ENCODE measurements at places on chromosomes 1 and 21.

DNA sequence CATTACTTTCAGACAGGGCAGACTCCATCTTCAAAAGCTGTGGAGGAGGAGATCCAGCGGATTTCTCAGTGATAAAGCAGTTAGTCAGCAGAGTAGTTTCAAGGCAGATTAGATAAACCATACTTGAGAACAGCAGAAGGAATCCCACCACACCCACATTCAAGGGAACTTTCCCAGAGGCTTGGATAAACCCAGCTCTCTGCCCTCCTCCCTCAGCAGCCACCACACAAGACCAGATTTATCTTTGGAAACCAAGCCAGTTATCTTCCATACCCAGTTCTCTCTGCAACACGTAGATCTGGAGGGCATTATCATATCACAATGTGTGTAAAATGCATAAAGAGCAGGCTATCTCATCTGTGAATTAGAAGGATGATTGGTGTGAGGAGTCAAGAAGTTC lies 40.2 kb downstream of the GFI1 start:
- no peak for DNase-seq

- no peak for DNase-seq
These were observed 15.2 kb downstream of the UBASH3A start for GRCh38 chr21:42418886-42419285.

GRCh38 chr1:86852289-86852688 lies 61.6 kb downstream of the SELENOF start:
- DNase-seq = no peak

DNA sequence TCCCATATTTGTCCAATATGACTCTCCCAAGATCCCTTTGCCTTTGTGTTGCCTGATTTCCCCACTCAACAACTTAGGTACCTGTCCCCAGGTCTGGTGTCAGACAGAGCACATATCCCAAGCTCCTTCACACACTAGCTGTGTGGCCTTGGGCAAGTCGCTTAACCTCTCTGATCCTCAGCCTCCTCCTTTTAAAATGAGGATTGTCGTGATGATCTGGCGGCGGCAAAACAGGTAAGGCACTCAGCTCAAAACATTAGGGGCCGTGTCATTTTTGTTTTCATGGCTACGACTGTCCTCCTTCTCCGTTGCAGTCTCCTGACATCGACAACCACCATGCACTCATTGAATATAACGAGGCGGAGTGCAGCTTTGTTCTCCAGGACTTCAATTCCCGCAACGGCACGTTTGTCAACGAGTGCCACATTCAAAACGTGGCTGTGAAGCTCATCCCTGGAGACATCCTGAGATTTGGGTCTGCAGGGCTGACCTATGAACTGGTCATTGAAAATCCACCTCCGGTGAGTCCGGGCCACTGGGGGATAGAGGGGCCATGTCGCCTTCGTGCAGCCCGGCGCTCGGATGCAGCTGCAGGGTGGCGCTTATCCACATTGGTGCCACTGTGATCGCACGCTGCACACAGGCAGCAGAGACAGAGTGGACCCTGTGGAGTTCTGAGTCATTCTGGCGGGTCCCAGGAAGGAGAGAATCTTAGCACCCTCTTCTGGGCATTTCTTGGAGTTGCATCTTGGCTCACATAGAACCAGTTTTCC lies 25.2 kb downstream of the FHAD1 start:
- DNase-seq = peak; percentile 34

DNA sequence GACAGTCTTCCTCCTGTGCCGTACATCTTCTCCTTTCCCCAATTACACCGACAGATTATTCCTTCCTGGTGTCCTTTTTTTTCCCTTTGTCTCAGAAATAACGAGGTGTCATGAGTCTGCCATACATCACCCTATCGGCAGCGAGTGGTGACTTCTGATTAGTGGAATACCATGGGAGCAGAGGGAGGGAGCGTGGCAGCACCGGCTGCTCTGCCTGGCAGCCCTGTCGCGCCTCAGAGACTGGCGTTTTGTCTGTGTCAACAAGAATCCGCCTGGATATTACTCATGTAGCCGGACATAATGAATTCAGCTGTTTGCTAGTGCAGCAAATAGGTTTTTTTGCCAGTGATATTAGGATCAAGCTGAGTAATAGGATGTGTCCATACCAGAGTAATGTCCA lies 51.8 kb downstream of the UTP25 start:
- DNase-seq = no peak

- DNase-seq = no peak
These were observed 145.0 kb upstream of the DUSP10 start for GRCh38 chr1:221886743-221887414.

GRCh38 chr21:42039911-42040351 lies 29.8 kb upstream of the ZBTB21 start:
- no peak for DNase-seq

- DNase-seq = no peak
These were observed 107.4 kb upstream of the CASZ1 start for GRCh38 chr1:10903821-10904220.

DNA sequence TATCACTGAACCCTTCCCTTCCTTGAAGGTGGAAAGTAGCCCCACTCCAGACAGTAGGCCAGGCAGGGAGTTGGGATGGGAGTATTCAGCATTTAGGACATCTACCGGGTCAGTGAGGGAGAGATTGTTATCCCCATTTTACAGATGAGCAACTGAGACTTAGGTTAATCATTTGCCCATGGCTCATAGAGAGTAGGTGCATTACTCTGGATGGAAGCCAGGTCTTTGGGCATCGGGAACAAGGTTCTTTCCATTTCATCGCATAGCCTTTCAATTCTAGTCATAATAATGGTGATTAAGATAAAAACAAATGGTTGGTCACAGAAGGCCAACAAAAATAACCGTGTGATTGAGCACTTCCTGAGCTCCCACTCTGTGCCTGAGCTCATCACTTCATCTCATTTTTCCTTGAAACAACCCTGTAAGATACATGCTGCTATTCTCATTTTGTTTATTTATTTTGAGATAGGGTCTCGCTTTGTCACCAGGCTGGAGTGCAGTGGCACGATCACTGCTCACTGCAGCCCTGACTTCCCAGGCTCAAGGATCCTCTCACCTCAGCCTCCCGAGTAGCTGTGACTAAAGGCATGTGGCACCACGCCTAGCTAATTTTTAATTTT lies 64.8 kb downstream of the NAV1 start:
- no peak for DNase-seq

- DNase-seq = no peak
These were observed 311.5 kb upstream of the DEPDC1 start for GRCh38 chr1:68808351-68808750.

- no peak for DNase-seq
These were observed 3.9 kb upstream of the KCNA2 start for GRCh38 chr1:110610084-110610483.

DNA sequence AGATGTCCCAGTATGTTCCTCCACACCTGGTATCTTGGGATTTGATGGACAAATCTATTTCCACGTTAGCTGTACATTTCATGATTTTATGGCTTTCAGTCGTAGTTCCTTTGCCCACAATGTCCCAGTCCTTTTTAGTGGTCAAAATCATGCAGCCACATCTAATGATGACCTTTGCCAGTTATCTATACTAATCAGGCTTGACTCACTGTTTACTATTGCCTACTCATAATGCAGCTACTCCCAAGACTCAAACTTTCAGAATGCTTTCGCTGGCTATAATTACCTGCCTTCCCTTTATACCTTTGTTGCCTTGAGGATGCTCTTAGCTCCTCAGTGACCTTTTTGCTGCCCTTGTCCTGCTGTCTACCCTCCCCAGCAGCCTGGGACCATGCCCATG lies 6.4 kb downstream of the NOS1AP start:
- no peak for DNase-seq

DNA sequence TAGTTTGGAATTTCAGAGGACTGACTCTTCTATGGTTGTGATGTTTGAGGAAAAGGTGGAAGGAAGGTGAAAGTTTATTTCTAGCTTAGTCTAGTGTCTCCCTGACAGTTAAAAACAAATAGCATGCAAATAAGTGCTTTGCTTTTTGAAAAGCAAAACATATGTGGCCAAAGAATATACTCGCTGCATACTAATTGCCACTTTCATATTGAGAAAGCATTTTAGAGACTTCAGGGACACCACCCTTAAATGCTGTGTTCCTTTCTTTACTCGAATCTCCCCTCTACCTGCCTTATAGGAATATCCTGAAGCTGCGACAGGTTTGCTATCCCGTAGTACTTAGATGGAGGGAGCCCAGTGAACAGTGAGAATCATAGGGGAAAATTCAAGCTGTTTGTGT lies 23.2 kb downstream of the GLUL start:
- DNase-seq = no peak

DNA sequence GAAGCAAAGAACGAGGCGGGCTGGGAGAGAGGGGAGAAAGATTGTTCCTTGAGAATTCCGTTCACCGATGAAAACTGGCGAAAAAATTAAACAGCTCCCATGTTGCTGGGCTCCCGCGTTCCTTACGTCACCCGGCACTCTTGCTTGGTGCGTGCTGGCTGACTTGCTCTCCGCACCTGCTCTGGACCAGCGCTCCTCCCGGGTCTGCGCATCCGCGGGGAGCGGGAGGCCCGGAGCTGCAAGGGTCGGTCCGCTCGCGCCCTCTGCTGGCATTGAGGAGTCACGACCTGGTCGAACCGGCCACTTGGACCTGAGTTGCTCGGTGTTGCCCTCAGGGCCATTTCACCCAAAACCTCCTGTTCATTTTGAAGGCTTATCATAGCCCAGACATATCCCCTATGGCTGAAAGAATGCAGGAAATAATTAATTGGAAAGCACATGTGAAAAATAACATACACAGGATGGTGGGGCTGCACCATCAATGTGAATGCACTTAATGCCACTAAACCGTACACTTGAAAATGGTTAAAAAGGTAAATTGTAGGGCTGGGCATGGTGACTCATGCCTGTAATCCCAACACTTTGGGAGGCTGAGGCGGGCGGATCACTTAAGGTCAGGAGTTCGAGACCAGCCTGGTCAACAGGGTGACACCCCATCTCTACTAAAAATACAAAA lies 98.9 kb upstream of the BACE2 start:
- DNase-seq = peak; percentile 62

DNA sequence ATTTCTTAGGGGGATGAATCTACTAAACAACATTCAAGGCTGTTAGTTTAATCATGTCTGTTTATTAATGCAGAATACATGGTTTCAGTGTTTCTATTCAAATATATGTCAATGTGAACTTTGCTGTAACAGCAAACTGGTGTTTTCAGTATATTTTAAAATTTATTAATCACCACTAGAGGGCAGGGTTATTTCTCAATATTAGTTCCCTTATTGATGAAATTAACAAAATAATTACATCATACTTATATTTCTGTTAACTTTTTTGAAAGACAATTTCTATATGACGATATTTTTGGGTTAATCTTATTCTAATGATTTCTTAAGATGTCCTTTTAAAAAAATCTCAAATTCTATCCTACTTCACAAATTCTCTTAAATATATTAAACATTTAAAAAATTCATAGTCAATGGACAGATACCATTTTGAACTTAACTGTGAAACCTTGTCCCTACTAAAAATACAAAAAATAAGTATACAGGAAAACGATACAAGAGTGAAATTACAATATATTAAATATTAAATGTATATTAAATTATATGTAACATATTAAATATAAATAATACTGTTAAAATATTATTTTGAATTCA lies 1034.1 kb upstream of the PRMT6 start:
- DNase-seq = no peak

GRCh38 chr1:235942979-235943575 lies 76.4 kb upstream of the LYST start:
- DNase-seq = no peak

DNA sequence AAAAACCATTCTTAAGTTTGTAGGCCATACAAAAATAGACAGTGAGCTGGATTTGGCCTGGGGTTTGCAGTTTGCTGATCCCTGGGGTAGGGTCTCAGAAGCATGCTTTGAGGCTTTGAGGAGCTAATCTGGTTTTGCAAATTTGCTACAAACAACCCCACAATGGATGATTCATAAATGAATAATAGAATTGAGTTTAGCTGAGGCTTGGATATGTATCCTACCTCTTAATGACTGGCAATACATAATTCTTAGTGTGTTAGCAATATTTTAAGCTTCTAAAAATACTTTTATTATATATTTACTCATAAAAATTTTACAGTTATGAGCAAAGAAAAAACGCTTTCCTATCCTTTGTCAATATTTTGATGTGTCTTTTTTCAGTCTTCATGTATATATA lies 50.6 kb downstream of the ROR1 start:
- DNase-seq = no peak

- peak; percentile 37 for DNase-seq
These were observed 18.5 kb downstream of the CAMK1G start for GRCh38 chr1:209601809-209602657.

GRCh38 chr1:86082183-86082582 lies 74.4 kb downstream of the COL24A1 start:
- DNase-seq = no peak

- DNase-seq = no peak
These were observed 183.3 kb downstream of the AK5 start for GRCh38 chr1:77465139-77465538.

GRCh38 chr1:233299450-233299849 lies 3.9 kb upstream of the PCNX2 start:
- no peak for DNase-seq

GRCh38 chr1:198082576-198082975 lies 74.2 kb upstream of the NEK7 start:
- no peak for DNase-seq

- peak; percentile 56 for DNase-seq
These were observed 17.0 kb downstream of the DHRS3 start for GRCh38 chr1:12600880-12601633.

DNA sequence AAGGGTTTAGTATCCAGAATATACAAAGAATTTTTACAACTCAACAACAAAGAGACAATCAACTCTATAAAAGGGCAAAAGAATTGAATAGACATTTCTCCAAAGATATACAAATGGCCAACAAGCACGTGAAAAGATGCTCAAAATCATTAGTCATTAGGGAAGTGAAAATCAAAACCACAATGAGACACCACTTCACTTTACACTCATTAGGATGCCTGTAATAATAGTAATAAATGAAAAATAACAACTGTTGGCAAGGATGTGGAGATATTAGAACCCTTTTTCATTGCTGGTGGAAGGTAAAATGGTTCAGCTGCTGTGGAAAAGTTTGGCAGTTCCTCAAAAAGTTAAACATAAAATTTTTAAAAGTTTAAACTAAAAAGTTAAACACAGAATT lies 7.0 kb upstream of the ABCD3 start:
- DNase-seq = no peak

DNA sequence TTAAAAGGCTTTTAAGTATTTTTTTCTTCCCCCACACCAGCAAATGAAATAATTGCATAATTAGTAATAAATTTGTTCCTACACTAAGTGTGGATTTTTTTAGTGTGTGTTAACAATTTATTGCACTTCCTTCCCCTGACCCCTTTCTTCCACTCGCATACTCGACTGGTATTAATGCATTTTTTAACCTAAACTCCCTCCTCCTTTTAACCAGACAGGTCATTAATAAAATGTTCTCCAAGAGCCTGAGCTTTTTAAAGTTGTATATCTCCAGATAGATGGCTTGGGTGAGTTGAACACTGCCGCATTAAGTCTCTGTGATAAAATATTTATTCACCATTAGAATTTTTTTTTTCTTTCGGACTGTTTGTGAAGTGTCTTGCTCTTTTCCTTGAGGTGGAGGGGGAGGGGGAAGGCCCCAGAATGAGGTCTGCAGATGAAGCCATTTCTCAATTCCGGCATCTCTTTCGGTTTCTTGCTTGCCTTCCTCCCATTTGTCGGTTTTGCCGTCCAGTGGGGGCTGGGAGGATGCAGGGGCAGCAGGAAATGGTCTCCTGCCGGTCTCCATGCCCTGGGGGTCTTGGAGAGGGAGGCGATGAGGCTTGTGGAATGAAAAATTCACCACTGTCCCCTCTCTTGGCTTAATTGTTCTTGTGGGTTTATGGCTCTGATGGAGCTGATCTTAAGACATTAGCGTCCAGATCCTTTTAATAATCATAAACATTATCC lies 64.1 kb upstream of the ACTL8 start:
- no peak for DNase-seq
